Esophagus muscularis mucosa (tissue), 4 donors: ENCODE measurements at places on chromosomes 4 and X.

DNA sequence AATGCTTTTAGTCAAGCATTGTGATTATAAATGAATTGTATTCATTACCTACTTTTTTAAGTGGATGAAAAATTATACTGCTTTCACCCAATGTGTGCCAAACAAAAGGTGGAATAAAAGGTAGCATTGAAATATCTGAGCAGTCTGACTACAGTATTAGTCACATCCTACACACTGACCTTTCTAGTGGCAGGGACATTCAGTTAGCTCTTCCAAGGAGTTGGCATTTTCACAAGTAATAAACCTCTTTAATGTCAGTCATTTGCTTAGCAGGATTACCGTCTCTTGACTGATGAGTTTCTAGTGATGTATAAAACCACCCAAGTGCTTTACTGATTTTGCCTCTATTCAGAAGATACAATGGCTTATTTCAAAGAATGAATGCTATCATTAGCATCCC lies 687.9 kb downstream of the ARAP2 start:
- H3K36me3 ChIP-seq: no peaks in the 10 kb centered on the region
- DNase-seq: no peak
- no peak overlapping the region for H3K27ac ChIP-seq
- H3K27me3 ChIP-seq: no peaks in the 10 kb centered on the region
- H3K4me1 ChIP-seq: no peaks in the 10 kb centered on the region
- no peak overlapping the region for H3K4me3 ChIP-seq

- H3K36me3 ChIP-seq: no peaks in the 10 kb centered on the region
- no peaks in the 10 kb centered on the region for H3K4me1 ChIP-seq
- no peaks in the 10 kb centered on the region for H3K27me3 ChIP-seq
These were observed 60.7 kb downstream of the PCDH19 start for GRCh38 chrX:100349391-100349790.

- H3K36me3 ChIP-seq: no peaks in the 10 kb centered on the region
- no peak for DNase-seq
- H3K27me3 ChIP-seq: no peaks in the 10 kb centered on the region
These were observed 545.5 kb upstream of the HTR2C start for GRCh38 chrX:114038358-114038757.

- no peaks in the 10 kb centered on the region for H3K4me1 ChIP-seq
- DNase-seq: no peak
- no peak overlapping the region for H3K4me3 ChIP-seq
- no peaks in the 10 kb centered on the region for H3K27me3 ChIP-seq
- no peaks in the 10 kb centered on the region for H3K36me3 ChIP-seq
These were observed 176.9 kb upstream of the SCML1 start for GRCh38 chrX:17560385-17560784.

- no peaks in the 10 kb centered on the region for H3K36me3 ChIP-seq
- peaks cover 43% of the 10 kb centered on the region for H3K4me1 ChIP-seq
- H3K4me3 ChIP-seq: no peak overlapping the region
- no peak for DNase-seq
- H3K27me3 ChIP-seq: no peaks in the 10 kb centered on the region
These were observed 168.7 kb downstream of the GASK1B start for GRCh38 chr4:158004101-158004500.

GRCh38 chrX:138866643-138867042 lies 155.1 kb upstream of the FGF13 start:
- DNase-seq: no peak
- H3K4me3 ChIP-seq: no peak overlapping the region
- no peak overlapping the region for H3K27ac ChIP-seq
- no peaks in the 10 kb centered on the region for H3K27me3 ChIP-seq
- H3K36me3 ChIP-seq: no peaks in the 10 kb centered on the region
- no peaks in the 10 kb centered on the region for H3K4me1 ChIP-seq

- no peak overlapping the region for H3K4me3 ChIP-seq
- no peaks in the 10 kb centered on the region for H3K4me1 ChIP-seq
- H3K27ac ChIP-seq: no peak overlapping the region
- DNase-seq: no peak
- no peaks in the 10 kb centered on the region for H3K27me3 ChIP-seq
These were observed 242.5 kb upstream of the VCX3A start for GRCh38 chrX:6777238-6778002.

- H3K27ac ChIP-seq: no peak overlapping the region
- H3K36me3 ChIP-seq: no peaks in the 10 kb centered on the region
- no peak overlapping the region for H3K4me3 ChIP-seq
- no peaks in the 10 kb centered on the region for H3K4me1 ChIP-seq
- H3K27me3 ChIP-seq: no peaks in the 10 kb centered on the region
These were observed 33.2 kb upstream of the MID1IP1 start for GRCh38 chrX:38768079-38768478.

DNA sequence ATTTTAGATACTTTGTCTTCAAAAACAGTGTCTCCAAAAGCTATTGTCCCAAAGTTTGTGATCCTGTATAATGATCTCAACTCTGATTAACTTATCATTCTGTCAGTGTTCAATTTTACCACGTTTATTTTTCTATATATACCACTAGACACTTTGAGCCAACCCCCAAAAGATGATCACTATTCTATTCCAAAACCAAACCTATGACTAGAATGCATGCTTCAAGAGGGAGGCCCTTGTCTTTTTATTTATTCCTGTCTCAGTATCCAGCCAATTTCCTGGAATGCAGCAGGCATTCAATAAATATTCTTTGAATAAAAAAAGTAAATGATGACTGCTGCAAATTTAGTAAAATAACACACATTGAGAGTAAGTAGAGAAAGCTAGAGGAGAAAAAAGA lies 275.6 kb downstream of the LDB2 start:
- no peaks in the 10 kb centered on the region for H3K36me3 ChIP-seq
- no peak for DNase-seq
- H3K4me3 ChIP-seq: no peak overlapping the region
- H3K27me3 ChIP-seq: no peaks in the 10 kb centered on the region

DNA sequence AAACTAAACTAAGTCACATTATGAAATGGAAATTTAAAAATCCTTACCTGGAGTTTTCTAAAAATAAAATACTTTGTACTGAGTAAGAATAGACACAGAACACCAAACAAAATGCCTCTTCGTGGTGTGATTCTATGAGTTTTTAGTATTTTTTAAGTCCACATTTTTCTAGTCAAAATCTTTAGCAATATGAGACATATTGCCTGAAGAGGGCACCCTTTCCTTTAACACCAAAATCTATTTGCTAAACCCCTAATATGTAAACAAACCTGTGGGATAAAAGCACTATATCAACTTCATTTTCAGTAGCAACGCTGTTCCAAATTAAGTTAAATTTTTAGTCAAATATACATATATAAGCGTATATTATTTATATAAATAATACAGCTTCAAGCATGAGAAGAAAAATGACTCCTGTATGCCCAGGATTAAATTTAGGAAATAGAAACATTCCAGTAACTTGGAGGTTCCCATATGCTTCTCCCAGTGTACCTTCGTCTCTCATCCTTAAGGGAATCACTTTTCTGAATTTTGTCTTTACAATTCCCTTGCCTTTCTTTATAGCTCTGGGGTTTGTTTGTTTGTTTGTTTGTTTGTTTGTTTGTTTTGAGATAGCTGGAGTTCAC lies 23.0 kb upstream of the PGM2 start:
- DNase-seq: no peak
- no peaks in the 10 kb centered on the region for H3K36me3 ChIP-seq
- no peaks in the 10 kb centered on the region for H3K27me3 ChIP-seq
- H3K4me1 ChIP-seq: no peaks in the 10 kb centered on the region

GRCh38 chr4:98728433-98728832 lies 70.0 kb upstream of the TSPAN5 start:
- no peak overlapping the region for H3K27ac ChIP-seq
- H3K27me3 ChIP-seq: no peaks in the 10 kb centered on the region
- no peaks in the 10 kb centered on the region for H3K4me1 ChIP-seq

DNA sequence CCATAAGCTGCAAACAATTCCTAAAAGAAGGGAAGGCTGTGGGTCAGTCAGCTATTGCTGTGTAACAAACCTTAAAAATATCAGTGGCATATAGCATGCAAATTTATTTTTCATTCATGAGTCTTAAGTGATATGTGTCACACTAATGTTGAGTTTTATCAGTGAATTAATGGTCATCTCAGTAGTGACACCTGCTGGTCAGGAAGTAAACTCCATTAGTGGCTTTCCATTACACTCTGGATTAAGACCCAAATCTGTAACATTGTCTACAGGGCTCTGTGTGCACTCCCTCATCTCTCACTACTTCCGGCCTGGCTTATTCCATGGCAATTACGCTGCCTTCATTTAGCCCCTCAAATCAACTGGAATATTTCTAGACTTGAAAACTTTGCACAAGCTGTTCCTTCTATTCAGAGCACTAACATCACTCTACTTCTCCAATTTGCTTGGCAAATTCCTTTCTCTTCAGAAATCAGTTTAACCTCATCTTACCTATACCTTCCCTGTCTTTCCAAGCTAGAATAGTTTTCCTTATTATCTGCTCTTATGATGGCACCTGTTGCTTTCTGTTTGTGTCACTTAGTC lies 217.3 kb upstream of the TAPT1 start:
- no peaks in the 10 kb centered on the region for H3K27me3 ChIP-seq
- DNase-seq: peak; percentile 34
- H3K4me1 ChIP-seq: no peaks in the 10 kb centered on the region
- no peaks in the 10 kb centered on the region for H3K36me3 ChIP-seq
- H3K27ac ChIP-seq: no peak overlapping the region
- H3K4me3 ChIP-seq: no peak overlapping the region

DNA sequence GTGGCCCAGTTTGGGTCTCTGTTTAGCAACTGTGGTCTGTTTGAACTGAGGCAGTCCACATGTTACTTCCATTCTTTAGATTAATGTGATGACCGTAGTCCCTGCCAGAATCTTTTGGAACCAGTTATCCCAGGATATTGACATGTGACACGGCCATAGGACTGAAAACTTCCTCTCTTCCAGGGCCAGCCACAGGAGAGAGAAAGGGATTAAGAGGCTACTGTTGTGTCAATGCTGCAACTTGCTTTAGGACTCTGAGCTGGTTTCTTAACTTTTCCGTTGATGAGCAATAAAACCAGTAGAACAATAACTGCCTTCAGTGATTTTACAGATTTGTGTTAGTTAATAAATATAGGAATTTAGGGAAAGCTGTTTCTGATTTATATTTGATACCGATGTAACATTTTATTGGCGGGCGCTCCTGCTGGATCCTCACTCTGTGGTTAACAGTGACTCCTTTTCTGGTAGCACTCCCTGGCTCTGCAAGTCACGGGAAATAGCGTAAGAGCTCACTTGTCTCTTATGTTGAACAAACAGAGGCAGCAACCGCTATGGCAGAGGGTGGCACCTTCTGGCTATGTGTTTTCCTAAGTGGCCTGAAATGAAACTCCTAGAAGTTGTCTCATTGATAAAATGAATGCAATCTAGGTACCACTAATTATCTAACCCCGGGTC lies 2.5 kb downstream of the TENM3 start:
- no peaks in the 10 kb centered on the region for H3K4me1 ChIP-seq
- H3K27ac ChIP-seq: no peak overlapping the region
- H3K4me3 ChIP-seq: no peak overlapping the region
- no peaks in the 10 kb centered on the region for H3K27me3 ChIP-seq
- peak; percentile 74 for DNase-seq

- no peak overlapping the region for H3K27ac ChIP-seq
- DNase-seq: no peak
- no peaks in the 10 kb centered on the region for H3K27me3 ChIP-seq
These were observed 581.9 kb upstream of the PITX2 start for GRCh38 chr4:111204797-111205196.

GRCh38 chr4:158940271-158940670 lies 162.6 kb upstream of the RAPGEF2 start:
- no peak overlapping the region for H3K4me3 ChIP-seq
- DNase-seq: no peak
- H3K27me3 ChIP-seq: no peaks in the 10 kb centered on the region
- no peak overlapping the region for H3K27ac ChIP-seq
- H3K4me1 ChIP-seq: no peaks in the 10 kb centered on the region

- no peaks in the 10 kb centered on the region for H3K27me3 ChIP-seq
- no peak overlapping the region for H3K27ac ChIP-seq
- peak; percentile 74 for DNase-seq
- no peak overlapping the region for H3K4me3 ChIP-seq
These were observed 15.0 kb downstream of the SORBS2 start for GRCh38 chr4:185797018-185797417.

GRCh38 chr4:150348079-150348478 lies 233.9 kb upstream of the MAB21L2 start:
- no peaks in the 10 kb centered on the region for H3K4me1 ChIP-seq
- H3K27ac ChIP-seq: no peak overlapping the region
- H3K4me3 ChIP-seq: no peak overlapping the region
- no peak for DNase-seq
- no peaks in the 10 kb centered on the region for H3K27me3 ChIP-seq

GRCh38 chrX:29225670-29226069 lies 638.4 kb downstream of the IL1RAPL1 start:
- no peak overlapping the region for H3K4me3 ChIP-seq
- no peaks in the 10 kb centered on the region for H3K27me3 ChIP-seq
- no peak overlapping the region for H3K27ac ChIP-seq
- H3K4me1 ChIP-seq: no peaks in the 10 kb centered on the region

DNA sequence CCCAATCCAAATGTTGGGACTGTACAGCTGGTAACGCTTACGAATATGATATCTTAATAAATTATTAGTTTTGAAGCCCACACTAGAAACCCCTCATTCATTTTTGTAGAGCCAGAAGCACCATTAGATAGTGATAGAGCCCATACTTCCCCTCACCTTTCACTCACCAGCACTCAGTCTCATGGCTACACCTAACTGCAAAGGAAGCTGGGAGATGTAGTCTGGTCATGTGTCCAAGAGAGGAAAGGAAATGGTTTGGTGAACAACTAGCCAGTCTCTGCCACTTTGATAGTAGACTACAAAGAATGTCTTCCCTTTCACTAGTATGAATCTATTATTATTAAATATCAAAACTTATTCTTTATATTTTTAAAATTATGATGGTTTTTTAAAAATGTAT lies 77.1 kb upstream of the EGFL6 start:
- no peak overlapping the region for H3K4me3 ChIP-seq
- no peak overlapping the region for H3K27ac ChIP-seq
- peaks cover 8% of the 10 kb centered on the region for H3K4me1 ChIP-seq
- H3K27me3 ChIP-seq: no peaks in the 10 kb centered on the region
- DNase-seq: no peak
- no peaks in the 10 kb centered on the region for H3K36me3 ChIP-seq

DNA sequence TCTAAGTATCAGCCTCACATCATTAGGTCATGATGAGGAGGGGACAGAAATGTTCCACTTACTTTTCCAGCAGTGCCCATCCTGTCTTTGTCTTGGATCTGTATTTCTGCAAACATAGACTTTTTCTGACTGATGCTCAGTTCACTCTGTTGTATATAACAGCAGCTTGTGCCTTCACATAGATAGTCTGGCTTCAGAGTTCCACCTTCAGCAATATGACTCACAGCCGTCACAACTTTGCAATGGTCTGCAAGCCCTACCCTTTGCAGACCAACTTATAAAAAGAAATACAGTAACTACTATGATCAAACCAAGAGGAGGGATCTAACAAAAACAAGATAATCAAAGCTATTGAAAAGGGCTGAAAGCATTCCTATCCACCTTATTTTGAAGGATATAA lies at the start of gene ADH7:
Gene ADH7 (minus strand): TSS at position 189 of the 400 bp plus-strand sequence. CDS start 109 bp downstream, at position 80.
- DNase-seq: no peak
- no peak within 1 kb of the TSS for H3K27ac ChIP-seq
- H3K4me3 ChIP-seq: no peak within 1 kb of the TSS
- no peaks in the 10 kb centered on the region for H3K36me3 ChIP-seq

GRCh38 chr4:185640811-185641675 lies 105.7 kb upstream of the PDLIM3 start:
- peak overlapping the region; percentile 6 for H3K27ac ChIP-seq
- no peak overlapping the region for H3K4me3 ChIP-seq
- peaks cover 21% of the 10 kb centered on the region for H3K4me1 ChIP-seq
- H3K36me3 ChIP-seq: no peaks in the 10 kb centered on the region
- no peaks in the 10 kb centered on the region for H3K27me3 ChIP-seq
